ENCODE measurements at places on chromosomes 5 and 9.

DNA sequence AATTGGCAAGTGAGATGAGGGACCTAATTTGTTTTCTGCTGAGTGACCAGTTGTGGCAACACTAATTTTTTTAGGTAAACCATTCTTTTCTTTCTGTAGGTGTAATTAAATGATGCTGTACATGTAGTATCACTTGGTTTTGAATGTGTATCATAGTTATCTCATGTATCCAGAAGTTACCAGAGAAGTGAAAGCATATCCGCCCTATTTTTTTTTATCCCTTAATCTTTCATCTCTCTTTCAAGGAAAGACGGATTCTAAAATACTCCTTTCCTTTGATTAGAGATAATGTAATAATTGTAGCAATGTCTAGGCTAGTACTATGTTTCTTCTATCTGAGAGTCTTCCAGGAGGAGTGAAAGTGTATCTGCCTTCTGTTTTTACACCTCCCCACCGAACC is 7.1 kb downstream of the KDM3B start:
- DNase-seq, result no peak

GRCh38 chr5:54450542-54450941 is 5.0 kb upstream of the HSPB3 start:
- DNase-seq, result no peak

- DNase-seq, result no peak
Measured at GRCh38 chr5:9063615-9064245, 482.1 kb downstream of the SEMA5A start.

DNA sequence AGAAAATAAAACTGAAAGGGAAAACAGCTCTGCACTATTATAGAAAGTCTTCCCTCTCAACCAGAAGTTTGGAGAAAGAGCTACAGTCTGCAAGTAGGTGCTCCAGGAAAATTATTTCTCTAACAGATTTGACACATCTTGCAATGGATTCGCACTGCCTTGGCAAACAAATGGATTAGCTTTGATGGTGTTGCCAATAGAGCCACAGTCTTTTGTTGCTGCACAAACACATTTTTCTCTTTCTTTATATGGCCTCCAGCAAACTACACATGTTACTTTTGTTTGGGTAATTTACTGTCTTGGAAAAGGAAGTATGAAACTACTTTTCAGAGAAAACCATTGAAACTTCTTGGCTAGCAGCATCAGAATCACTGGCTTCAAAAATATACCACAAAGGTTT is 523.1 kb downstream of the EFNA5 start:
- DNase-seq, result no peak

DNA sequence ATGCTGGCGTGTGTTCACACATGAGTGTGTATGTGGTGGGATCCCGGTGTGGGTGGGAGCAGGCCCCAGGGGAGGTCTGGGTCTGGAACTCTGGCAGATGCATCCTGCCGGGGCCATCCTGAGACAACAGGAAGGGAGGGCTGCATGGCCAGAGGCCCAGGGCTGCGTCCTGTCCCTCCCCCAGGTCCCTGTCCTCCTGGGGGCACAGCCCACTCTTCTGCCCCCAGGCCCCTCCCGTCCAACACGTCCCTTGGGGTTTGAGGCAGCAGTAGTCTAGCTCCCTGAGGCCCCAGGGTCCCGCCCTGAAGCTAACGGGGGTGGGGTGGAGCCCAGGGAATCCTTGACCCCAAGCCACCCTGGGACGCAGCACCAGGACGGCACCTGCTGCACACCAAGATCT is 16.6 kb downstream of the FLT4 start:
- DNase-seq, result no peak

DNA sequence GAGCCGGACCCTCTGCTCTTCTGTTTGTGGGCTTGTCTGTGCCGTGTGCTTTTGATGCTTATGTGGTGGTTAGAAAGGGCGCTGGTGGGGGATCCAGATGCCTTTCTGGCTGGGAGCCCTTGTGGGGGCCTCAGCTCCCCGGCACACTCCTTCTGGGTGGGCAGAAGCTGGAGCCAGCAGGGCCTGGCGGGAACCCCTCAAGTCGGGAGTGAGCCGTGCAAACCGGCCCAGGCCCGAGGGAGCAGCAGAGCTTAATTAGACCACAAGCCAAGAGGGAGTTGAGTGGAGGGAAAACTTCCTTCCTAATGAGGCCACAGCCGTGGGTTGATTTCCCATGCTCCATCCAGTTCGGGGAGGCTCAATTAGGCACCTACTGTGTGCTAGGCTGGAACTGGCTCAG is 76.0 kb upstream of the RNU6ATAC start:
- DNase-seq, result no peak

- DNase-seq, result no peak
Measured at GRCh38 chr5:97365163-97365845, 182.3 kb upstream of the RIOK2 start.

GRCh38 chr9:91221332-91221731 is 140.4 kb downstream of the AUH start:
- DNase-seq, result no peak

- DNase-seq, result no peak
Measured at GRCh38 chr5:95778713-95779436, 43.7 kb downstream of the GLRX start.

DNA sequence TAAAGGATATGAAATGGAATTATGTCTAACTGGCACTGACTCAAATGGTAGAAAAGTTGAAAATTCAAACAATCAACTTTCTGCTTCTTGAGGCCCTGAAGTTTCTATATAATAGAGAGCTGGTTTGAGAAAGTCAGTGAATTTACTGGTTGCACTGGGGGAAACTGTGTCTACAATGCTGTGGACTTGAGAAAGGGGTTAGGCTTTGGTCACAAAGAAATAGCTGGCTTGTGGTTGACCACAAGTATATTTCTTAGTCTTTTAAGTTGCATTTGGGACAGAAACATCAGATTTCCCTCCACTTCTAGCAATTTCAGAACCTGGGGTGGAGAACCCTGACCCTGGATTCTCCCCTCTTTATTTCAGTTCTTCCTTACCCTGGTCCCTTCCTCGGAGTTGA is 192.6 kb upstream of the ACTBL2 start:
- DNase-seq, result no peak

DNA sequence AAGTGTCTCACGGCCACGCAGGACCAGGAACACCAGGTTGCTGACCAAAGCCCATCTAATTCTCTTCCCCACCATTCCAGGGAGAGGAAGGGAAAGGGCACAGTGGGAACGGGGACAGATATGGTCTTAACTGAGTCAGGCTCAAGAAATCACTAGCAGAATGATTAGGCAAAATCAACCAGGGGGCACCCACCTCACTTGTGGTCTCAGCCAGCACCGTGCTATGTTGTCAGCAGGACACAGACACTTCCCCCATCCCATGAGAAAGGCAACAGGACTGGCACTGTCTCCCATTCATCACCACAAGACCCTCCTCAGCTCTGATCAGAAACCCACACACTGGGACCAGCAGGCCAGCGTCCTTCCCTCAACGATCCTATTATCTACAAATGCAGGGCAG is 2.9 kb downstream of the BICD2 start:
- DNase-seq, result no peak

GRCh38 chr5:144206141-144206540 is 35.5 kb downstream of the KCTD16 start:
- DNase-seq, result no peak

DNA sequence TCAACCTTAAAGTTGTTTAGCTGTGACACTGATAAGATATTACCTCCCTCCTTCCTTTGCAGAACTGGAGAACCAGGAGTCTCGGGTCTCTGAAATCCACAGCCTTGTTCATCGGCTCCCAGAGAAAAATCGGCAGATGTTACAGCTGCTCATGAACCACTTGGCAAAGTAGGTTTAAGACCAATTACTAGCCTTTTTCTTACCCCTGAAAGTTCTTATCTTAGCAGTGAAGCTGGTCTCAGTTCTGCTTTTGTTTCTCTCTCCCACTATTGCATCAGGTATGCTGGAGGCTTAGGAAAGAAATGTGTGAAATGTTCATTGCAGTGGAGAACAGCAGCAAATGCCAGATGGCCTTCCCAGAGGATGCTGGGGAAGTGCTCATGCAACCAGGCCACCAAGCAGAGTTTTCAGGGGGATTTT is 287.4 kb downstream of the ARHGAP26 start:
- no peak for DNase-seq

DNA sequence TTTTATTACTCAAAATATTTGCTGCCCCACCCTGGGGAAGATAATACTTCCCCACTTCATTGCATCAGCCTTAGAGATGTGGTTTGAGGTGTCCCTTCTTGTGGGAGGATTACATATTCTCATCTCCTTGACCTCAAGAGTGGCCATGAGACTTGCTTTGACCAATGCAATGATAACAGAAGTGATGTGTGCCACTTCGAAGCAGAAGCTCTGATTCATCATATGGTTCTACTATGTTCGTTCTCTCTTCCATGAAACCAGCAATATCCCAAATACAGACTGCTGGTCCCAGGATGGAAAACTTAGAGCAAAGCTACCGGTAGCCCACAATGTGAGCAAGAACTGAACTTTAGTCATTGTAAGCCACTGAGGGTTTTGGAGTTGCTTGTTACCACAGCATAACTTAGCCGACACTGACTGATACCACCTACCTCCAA is 92.0 kb downstream of the THBS4 start:
- no peak for DNase-seq

GRCh38 chr9:109843641-109844040 is 63.6 kb downstream of the PALM2AKAP2 start:
- no peak for DNase-seq

DNA sequence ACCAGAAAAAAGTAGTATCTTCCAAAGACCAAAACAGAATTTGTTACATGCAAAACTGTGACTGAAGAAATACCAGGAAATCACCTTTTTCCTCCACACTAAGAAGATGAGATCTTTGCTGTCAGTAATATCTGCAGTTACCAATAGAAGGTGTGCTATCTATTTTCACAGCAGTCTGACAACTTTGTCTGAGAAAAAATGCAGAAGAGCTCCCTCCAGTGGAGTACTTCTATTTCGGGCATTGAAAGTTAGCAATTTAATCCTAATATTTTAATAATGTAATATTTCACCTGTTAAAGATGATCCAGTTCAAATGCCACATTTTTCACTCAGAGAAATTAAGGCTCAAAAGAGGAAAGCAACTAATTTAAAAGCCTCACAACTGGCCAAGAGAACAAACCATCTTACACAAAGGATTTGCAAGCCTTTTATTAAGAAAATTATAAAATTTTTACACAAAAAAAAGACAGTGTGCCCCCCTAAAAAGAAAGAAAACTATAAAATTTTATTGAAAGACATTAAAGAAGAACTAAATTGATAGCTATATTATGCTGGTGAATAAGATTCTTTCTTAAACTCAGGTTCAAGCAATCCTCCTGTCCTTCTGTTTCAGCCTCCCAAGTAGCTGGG is 50.6 kb downstream of the DEPDC1B start:
- DNase-seq, result no peak

GRCh38 chr5:159452480-159453167 is 122.3 kb upstream of the IL12B start:
- DNase-seq, result no peak

DNA sequence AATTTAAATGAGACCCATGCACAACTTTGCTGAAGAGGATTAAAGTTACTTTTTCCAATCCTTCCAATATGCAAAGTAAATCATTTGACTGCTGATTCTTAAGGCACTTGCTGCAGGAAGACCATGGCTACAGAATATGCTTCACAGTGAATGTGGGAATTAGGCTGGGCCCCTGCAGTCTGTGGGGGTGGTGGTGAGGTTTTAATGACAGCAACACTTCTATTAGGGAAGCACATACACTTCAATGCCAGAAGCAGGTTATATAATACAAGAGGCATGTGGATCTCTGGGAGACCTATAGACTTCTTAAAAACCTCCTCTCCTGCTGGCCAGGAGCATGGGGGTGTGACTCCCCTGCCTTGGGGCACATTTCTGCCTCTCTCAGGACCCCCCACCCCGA is 124.5 kb upstream of the KLF9 start:
- DNase-seq, result no peak

GRCh38 chr5:75457691-75458090 is 53.7 kb downstream of the CERT1 start:
- no peak for DNase-seq

DNA sequence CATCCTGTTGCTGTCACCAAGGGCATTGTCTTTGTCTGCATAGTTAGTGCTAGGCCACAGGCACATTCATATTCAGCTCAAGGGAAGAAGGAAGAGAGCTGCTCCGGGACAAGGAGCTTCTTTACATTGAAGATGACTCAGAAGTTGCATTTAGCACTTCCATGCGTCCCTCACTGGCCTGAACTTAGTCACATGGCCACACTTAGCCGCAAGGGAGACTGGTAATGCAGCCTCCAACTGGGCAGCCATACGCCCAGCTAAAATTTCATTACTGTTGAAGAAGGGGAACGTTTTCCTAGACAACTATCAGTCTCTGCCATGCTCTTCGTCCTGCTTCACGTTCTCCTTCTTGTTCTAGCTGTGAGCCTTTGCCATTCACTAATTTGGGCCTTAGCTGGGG is 20.0 kb downstream of the ACTL7B start:
- no peak for DNase-seq

- DNase-seq, result no peak
Measured at GRCh38 chr5:39376293-39376714, 12.0 kb upstream of the C9 start.

DNA sequence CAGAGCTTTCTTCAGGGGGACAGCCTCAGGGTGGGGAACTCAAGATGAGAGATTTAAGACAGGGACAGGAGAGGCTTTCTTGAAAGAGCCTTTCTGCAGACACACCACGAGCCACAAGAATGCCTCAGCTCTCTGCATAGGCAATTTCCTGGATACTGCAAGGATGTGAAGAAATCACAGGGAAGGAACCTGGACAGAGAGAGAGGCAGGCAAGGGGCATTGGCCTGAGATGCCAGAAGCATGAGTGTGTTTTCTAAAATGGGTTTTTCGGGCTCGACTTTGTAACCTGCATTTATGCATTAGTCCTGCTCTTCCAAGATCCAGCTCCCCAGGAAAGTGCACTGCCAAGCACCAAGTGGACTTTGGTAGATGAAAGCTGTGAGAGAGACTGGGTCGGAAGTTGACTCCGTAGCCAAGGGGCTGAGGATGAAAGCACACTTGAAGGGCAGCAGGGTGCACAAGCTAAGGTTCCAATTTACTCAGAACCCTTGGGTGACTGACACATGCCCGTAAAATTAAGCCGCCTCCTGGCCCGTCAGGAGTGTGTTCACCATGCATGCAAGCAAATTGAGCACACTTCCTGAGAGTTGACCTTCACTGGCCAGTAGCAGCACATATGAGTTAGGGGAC is 90.9 kb downstream of the CFAP90 start:
- no peak for DNase-seq

GRCh38 chr5:159947708-159948358 is 31.6 kb downstream of the ADRA1B start:
- no peak for DNase-seq

GRCh38 chr5:81761270-81761669 is 10.4 kb upstream of the SSBP2 start:
- DNase-seq, result no peak

DNA sequence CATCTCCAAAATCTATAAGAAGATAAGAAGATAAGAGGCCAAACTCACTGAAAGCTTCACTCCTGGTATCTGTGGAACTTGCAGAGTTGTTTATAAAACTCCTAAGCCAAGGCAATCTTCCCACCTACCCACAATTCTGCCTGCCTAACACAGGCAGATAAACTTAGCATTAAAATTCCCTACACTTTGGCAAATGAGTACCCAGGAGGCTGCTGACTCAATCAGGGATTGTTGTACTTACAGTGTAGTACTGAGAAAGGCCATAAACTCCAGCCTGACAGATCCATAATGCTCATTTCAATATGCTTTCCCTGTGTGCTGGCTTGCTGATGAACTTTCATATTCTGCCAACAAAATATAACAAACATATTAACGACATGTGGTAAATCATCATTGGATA is 725.2 kb downstream of the BRINP1 start:
- no peak for DNase-seq

All from activated CD4-positive, CD25-positive, alpha-beta regulatory T cell (primary cell).